ENCODE measurements at places on chromosomes 12 and 14. TPM values are rescaled to one million over a fixed set of nuclear protein-coding genes. Genes with fewer than 3 reads are reported as not detected.

NRL gene
- 2.5 TPM for total RNA-seq

ARHGAP9 gene
- total RNA-seq = 3.4 TPM

RHEBL1 gene
- 0.35 TPM for total RNA-seq

RNF212B gene
- total RNA-seq = not detected

GRCh38 chr12:59088673-59089072 lies 168.4 kb upstream of the LRIG3 start:
- H3K4me3 ChIP-seq = no peak overlapping the region
- no peak for DNase-seq
- no peaks in the 10 kb centered on the region for H3K4me1 ChIP-seq
- H3K27ac ChIP-seq = no peak overlapping the region
- H3K27me3 ChIP-seq = no peaks in the 10 kb centered on the region

DNA sequence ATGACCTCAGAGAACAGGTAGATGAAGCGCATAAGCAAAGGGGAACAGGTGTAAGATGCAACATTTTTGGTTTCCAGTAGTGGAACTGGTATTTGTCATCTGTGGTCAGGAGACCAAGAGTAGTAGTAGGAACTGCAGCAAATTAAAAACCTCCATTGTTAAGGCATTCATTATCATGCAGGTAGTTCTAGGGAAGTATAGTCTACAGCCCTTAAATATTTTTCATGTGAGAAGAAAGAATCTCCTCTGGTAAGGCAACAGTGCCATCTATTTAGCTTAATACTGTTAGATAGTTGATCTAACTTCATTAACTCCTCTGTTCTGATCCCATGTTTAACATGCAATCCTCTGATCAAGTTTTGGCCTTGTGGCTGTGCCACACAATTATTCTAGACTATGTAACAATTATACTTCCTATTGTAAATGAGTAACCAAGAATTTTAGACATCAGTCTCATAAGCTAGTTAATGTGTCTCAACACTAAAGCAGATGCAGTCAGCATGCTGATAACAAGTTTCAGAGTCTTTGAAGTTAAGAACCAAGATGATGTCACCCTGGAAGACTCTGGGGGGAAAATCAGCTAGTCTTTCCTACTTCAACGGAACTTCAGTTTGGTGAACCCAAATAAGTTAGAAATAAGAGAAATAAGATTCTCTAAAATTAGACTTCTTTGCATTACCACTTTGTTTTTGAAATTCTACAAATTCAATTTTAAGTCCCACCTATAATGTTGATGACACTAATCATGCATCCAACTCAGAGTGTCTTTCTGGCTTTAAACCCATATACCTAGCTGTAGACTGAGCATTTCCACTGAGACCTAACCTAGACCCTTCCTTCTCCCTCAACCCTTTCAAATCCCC lies 70.9 kb downstream of the STXBP6 start:
- H3K36me3 ChIP-seq = no peaks in the 10 kb centered on the region
- H3K27me3 ChIP-seq = no peaks in the 10 kb centered on the region
- no peak overlapping the region for H3K4me3 ChIP-seq
- DNase-seq = no peak
- no peaks in the 10 kb centered on the region for H3K4me1 ChIP-seq

DNA sequence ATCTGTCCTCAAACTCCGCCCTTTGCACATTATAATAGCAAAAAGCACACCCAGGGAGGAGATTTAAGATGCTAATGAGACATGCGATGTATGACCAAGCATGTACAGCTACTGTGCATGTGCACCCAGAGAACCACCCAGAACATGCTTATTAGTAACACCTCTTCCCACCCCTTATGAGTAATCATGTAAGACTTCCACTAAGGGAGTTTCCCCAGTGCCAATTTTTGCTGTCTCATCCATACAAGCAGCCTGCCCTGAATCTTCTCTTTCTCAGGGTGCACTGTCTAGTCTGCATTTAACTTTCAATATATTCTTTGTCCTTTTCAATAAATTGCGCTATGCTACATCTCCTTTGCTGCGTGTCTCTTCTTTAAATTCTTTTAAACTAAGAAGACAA lies 830.0 kb upstream of the NOVA1 start:
- no peaks in the 10 kb centered on the region for H3K4me1 ChIP-seq
- H3K27me3 ChIP-seq = no peaks in the 10 kb centered on the region
- H3K27ac ChIP-seq = no peak overlapping the region
- no peaks in the 10 kb centered on the region for H3K36me3 ChIP-seq

DNA sequence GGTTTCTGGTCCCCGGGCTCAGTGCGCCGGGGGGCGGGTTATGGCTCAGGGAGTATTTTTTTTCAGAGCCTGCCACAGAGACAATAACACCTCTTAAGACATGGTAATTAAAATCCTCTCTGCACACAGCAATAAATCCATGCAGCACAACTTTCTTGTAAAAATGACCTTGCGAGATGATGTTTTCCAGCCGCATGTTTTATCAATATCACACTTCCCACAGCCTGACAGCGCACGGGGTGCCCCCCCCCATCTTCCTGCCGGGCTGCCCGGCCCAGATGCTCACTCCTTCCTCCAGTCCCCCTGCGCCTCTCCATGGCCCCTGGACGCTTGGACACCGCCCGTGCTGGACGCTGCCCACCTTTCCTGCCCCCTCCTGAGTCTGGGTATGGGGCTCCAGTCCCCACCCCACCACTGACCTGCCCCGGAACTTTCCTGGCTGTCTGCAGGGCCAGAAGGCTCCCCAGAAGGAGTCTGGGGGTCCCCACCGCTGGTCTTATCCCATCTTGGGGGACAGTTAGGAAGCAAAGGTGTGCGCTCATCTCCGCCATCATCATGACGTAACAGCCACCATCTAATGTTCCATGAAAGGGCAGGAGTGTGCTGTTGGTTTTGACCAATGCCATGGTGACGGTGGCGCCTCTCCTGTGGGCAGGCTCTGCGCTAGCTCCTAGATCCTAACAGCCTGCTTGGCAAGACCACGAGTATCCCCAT lies 182.9 kb downstream of the KIF26A start:
- H3K4me1 ChIP-seq = no peaks in the 10 kb centered on the region
- no peak for DNase-seq
- H3K4me3 ChIP-seq = no peak overlapping the region
- H3K27me3 ChIP-seq = no peaks in the 10 kb centered on the region

DNA sequence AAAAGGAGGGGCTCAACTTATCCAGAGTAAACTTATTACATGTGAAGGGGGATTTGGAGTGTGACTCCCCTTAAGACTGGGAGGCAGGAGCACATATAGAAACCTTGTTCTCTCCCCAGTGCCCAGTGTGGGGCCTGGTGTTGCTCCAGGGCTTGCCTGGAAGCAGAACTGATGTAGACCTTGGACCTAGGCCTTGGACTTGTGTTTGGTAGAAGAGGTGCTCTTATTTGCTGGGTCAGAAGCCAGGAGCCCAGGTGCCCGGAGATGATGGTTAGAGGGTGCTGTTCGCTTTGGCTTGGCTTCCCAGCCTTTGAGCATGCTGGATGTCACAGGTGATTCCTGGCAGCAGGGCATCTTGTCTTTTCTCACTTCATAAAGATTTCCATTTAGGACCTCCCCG lies 110.4 kb downstream of the SMOC1 start:
- H3K27ac ChIP-seq = no peak overlapping the region
- H3K4me3 ChIP-seq = no peak overlapping the region
- H3K4me1 ChIP-seq = no peaks in the 10 kb centered on the region
- DNase-seq = no peak
- H3K36me3 ChIP-seq = no peaks in the 10 kb centered on the region

DNA sequence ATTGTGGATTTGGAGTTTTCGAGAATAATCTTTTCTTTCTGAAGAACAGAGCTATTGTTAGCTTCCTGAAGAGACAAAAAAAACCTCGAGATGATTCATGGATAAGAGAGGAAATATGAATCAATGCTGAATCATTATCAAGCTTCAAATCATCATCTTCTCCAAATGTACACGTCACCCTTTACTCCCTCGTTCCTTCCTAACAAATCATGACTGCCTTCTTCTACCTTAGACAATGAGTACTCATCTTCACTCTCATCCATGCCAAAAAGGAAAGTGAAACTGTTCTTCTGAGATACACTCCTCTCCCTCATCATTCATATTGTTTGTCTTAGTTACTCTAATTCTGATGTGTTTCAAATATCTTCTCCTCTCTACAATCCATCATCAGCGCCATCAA lies 1115.8 kb upstream of the ATXN7L3B start:
- no peak overlapping the region for H3K4me3 ChIP-seq
- H3K4me1 ChIP-seq = no peaks in the 10 kb centered on the region
- DNase-seq = no peak
- no peaks in the 10 kb centered on the region for H3K27me3 ChIP-seq
- no peak overlapping the region for H3K27ac ChIP-seq
- no peaks in the 10 kb centered on the region for H3K36me3 ChIP-seq

DNA sequence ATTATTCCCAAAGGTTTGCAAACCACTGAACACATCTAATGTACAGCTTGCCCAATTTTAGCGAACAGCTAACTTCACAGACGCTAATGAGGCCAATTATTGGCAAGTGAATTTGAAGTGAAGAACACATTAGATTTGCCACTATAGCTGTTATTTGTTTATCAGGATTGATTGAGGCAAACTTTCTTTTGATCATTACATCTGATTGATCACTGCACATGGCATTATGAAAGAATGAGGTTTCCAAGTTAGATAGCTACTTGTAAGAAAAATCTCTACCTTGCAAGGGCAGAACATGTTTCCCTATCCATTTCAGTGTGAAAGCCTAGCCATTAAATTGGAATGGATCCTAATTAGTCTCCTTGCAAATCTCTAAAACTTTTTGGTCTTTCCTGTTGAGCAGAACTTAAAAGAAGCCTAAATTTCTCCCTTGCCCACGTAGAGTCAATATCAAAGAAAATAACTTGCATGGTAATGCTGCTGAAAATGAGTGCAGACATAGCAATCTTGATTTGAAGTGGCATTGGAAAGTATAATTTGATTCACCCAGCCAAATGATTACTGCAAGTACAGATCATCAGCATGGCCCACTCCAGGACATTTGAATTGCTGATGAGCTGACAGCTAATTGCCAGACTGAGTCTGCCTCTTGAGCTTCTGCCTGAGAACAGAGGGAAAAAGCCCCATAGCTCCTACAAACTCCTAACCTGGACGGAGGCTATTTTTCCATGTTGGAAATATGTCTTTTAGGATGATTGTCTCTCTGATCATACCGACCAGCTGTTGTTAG lies 98.6 kb downstream of the TPH2 start:
- no peaks in the 10 kb centered on the region for H3K27me3 ChIP-seq
- no peak overlapping the region for H3K4me3 ChIP-seq
- no peak for DNase-seq
- H3K36me3 ChIP-seq = no peaks in the 10 kb centered on the region
- no peak overlapping the region for H3K27ac ChIP-seq
- H3K4me1 ChIP-seq = no peaks in the 10 kb centered on the region

DNA sequence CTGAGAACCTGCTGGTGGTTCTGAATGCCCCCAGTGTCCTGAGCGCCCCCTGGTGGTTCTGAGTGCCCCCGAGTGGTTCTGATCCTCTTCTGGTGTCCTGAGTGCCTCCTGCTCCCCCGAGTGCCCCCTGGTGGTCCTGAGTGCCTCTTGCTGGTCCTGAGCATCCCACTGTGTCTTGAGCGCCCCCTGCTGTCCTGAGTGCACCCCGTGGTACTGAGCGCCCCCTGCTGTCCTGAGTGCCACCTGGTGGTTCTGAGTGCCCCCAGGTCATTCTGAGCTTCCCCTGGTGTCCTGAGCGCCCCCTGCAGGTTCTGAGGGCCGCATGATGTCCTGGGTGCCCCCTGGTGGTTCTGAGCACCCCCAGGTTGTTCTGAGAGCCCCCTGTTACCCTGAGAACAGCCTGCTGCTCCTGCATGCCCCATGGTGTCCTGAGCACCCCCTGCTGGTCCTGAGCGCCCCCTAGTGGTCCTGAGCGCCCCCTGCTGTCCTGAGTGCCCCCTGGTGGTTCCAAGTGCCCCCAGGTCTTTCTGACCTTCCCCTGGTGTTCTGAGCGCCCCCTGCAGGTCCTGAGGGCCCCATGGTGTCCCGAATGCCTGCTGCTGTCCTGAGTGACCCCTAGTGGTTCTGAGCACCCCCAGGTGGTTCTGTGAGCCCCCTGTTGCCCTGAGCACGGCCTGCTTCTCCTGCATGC lies 1165.4 kb downstream of the TMEM121 start:
- no peak for DNase-seq
- H3K27me3 ChIP-seq = no peaks in the 10 kb centered on the region
- H3K4me3 ChIP-seq = no peak overlapping the region
- no peaks in the 10 kb centered on the region for H3K4me1 ChIP-seq
- H3K36me3 ChIP-seq = no peaks in the 10 kb centered on the region
- no peak overlapping the region for H3K27ac ChIP-seq

Measured in right atrium auricular region (tissue), 2 donors.